ENCODE measurements at places on chromosomes 2 and 18.

- DNase-seq = no peak
Measured at GRCh38 chr2:15772086-15772595, 168.2 kb upstream of the MYCN start.

GRCh38 chr2:74535440-74535965, 5.8 kb downstream of the HTRA2 start:
- no peak for DNase-seq

- DNase-seq = no peak
Measured at GRCh38 chr18:29104671-29105070, 927.7 kb upstream of the CDH2 start.

GRCh38 chr2:45901468-45902032, 250.1 kb downstream of the PRKCE start:
- no peak for DNase-seq

- DNase-seq = no peak
Measured at GRCh38 chr2:176284461-176285049, 15.3 kb downstream of the MTX2 start.

- DNase-seq = no peak
Measured at GRCh38 chr18:79396431-79397246, 909 bp downstream of the NFATC1 start.

DNA sequence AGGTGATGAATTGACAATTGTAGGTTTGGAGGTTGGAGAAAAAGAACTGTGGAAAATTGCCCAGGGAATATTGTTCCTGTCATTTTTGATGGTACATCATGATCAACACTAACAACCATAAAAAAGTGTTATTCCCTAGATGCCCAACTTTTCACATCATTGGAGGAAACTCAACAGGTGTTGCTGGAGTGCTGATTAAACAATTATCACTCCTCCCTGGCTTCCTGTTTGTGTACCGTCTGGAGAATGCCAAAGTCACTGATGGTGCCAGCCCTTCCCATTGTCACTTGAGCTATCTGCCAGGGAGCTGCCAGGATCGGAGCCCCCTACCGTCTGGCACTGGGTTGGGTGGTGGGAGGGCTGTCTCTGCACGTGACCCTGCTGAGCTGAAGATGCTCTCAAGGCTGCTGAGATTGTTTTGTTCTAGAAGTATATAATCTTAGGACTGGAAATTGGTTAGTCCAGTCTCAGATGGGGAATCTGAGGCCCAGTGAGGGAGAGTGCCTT, 156.9 kb downstream of the PRKCE start:
- DNase-seq = no peak

- no peak for DNase-seq
Measured at GRCh38 chr2:77937366-77937765, 415.2 kb upstream of the LRRTM4 start.

- no peak for DNase-seq
Measured at GRCh38 chr2:55976681-55977080, 53.1 kb upstream of the EFEMP1 start.

- DNase-seq = no peak
Measured at GRCh38 chr2:204134421-204134820, 197.9 kb downstream of the ICOS start.

DNA sequence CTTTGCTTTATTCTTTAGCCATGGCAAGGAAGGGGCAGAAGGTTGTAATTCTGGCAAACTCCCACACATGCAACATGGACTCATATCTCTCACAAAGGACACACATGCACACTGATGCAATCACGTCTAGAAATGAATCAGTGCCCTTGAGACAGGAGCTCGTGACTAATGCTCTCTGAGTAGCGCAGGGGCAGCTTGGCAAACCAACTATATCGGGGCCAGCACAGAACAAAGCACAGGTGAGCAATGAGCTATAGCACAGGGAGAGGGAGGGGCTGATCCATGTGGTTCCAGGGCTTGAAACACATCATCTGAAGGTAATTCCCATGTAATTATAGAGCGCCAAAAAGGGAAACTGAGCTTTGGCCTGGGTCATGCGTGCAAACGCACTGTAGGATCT, 165.2 kb upstream of the KLF7 start:
- DNase-seq = no peak

DNA sequence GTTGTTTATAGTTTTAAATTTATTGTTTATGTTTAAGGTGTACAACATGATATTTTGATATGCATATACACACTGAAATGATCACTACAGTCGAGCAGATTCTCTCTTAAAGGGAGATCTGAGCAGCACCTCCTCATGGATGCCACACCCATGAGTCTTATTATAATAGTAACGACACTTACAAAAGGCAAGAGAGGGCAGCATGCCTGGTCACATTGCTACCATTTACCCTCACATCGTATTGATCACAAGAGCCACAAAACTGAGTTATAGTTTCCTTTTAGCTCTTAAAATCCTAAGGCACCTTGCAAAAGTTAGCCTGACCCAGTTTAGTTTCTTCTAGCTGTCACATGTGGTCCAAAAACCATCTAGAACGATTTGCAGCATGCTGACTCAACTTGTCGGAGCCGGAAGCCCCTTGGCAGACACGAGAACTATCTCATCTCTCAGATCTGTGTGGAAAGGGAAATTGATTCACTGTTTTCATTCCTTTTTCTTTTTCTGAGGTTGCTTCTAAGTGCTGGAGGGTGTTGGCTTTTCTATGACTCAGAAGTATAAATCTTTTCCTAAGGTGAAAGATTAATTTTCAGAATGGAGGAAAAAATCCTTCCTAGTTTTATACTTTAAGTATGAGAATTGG, 85.3 kb downstream of the CDC42EP3 start:
- DNase-seq = no peak
